ENCODE measurements at places on chromosomes 11 and 22. TPM values are rescaled to one million over a fixed set of nuclear protein-coding genes. Genes with fewer than 3 reads are reported as not detected.

Gene CRYAB
- 0.18 TPM for total RNA-seq

Gene RASD2
- total RNA-seq: under 0.01 TPM

Gene C11orf65
- total RNA-seq: 0.38 TPM

Gene ZP1
- not detected for total RNA-seq

Gene GPR83
- 0.09 TPM for total RNA-seq
